NB4 (cell line): ENCODE measurements at places on chromosomes 5 and 9.

GRCh38 chr9:93306579-93307091 lies 122.7 kb downstream of the WNK2 start:
- no peak for DNase-seq

- DNase-seq, result no peak
Measured at GRCh38 chr9:22446950-22447617, 460 bp downstream of the DMRTA1 start.

- no peak for DNase-seq
Measured at GRCh38 chr5:145775411-145775810, 59.7 kb downstream of the PRELID2 start.

- DNase-seq, result no peak
Measured at GRCh38 chr5:52754051-52754450, 33.7 kb upstream of the ITGA1 start.

DNA sequence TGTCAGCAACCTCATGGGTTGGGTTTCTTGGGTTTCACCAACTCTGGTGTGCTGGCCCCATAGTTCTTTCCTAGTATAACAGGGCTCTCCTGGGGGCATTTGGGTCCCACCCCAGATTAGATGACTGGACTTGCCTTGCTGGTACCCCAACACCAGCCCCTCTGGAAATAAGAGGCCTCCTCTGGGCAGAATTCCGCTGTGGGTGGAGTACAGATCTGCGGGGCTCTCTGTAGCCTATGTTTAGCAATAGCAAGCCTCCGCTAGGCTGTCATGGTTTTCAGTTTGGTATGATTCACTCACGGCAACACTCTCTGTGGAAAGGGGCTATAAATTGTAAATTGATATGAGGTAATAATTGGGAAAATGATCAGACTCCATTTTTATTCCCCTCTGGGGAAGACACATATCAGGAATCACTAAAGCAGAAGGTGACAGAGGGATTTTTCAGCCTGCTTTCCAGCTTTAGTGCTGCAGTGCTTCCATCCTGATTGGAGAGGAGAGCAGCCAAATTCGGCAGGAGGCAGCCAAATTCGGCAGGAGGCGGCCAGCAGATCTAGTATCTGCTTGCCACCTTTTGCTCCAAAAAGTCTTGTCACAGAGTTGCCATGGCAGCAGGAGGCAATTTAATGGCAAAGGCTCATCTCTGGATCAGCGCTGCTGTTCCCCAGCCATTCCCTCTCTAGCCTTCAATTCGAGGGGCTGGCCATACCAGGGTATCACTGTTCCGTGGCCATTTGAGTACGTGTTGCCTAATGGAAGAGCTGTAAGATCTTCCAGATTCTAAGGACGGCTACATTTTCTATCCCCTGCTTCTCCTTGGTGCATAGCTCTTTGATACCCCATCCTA lies 84.6 kb downstream of the SLC44A1 start:
- no peak for DNase-seq

DNA sequence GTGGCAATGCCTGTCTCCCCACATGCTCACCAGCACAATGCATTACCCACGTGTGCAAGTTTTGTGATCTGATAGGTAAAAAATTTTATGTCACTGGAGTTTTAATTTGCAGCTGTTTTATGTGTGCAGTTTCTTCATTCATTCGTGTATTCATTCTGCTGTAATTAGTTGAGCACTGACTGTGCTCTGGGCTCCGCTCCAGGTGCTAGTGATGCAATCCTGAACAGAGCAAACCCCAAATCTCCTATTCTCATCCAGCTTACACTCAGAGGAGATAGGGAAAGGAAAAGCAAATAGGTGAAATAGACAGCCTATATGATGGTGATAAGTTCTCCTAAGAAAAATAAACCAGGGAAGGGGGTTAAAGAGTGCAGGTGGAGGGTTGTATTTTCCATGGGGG lies 148.4 kb downstream of the TENT4A start:
- no peak for DNase-seq

DNA sequence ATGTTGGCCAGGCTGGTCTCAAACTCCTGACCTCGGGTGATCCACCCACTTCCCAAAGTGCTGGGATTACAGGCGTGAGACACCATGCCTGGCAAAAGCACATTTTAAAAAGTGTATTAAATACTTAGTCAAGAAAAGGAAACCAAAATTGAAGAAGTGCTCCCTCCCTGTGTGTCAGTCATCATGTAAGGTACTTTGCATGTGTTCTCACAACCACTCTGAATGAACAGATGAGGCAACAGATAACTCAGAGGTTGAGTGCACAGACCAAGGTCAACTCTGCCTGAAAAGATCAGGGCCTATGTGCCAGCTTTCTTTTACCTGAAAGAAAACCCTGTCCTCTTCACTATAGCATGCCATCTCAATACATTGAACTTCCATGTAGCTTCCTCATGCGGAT lies 289.7 kb downstream of the MRPS30 start:
- DNase-seq, result no peak

DNA sequence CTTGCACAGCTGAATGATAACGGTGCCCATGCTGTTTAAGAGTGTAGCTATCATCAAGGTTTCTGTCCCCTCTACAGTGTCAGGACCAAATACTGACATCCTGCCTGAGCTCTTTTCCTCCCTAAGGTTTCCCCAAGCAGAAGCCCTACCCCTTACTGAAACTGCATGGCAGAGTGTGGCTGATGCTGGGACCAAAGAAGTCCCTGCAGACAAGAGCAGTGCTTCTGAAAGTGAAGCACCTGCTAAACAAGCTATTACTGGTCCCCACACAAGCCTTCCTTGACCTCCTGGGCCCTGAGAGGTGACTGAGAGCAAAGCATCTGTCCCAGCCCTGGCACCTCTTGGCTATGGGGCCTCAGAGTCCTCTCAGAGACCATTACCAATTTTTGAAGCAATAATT lies 56.1 kb downstream of the CFAP90 start:
- DNase-seq, result no peak
